CD8-positive, alpha-beta memory T cell (primary cell): ENCODE measurements at places on chromosomes 1 and 21.

- H3K4me3 ChIP-seq = no peak overlapping the region
- no peak overlapping the region for H3K27ac ChIP-seq
- DNase-seq = peak; percentile 31
These were observed 256.6 kb downstream of the ST6GALNAC3 start for GRCh38 chr1:76330991-76331603.

GRCh38 chr1:178684542-178685000 lies 40.5 kb upstream of the RALGPS2 start:
- no peak for DNase-seq
- H3K27me3 ChIP-seq = no peaks in the 10 kb centered on the region
- H3K4me3 ChIP-seq = no peak overlapping the region
- H3K4me1 ChIP-seq = no peaks in the 10 kb centered on the region
- H3K36me3 ChIP-seq = no peaks in the 10 kb centered on the region

DNA sequence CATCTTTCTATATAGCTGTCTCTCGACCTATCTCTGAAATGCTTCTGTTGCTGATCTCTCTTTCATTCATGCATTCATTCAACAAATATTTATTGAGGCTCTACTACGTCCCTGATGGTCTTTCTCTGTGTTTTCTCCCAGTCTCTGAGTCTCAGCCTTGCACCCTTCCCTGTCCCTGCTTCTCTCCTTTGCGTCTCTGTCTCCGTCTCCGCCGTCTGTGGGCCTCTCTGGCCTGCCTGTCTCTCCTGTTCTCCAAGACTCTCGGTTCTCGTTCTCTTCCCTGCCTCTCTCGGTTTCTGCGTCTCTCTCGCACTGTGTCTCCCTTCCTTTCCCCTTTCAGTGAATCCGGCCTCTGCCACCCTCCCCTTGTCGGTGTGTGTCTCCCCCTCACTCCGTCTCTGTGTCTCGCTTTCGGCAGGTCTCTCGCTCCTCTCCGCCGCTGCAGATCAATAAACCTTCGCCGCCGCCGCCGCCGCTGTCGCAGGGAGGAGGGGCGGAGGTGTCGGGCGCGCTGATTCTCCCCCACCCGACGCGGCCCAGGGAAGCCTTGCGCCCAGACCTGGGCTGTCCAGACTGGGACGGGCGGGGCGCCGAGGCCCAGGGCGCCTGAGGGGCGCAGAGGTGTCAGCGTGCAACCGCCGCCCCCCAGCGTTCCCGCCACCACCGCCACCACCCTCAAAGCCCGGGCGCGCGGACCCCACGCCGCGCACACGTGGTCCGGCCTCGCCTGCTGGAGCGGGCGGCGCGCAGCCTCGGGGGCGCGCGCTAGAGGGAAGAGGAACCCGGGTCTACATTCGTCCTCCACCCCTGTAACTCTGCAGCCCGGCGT lies 3.0 kb downstream of the EFNA3 start:
- DNase-seq = no peak
- peaks cover 74% of the 10 kb centered on the region for H3K4me1 ChIP-seq
- peak overlapping the region; percentile 34 for H3K4me3 ChIP-seq
- no peaks in the 10 kb centered on the region for H3K36me3 ChIP-seq
- peaks cover 43% of the 10 kb centered on the region for H3K27me3 ChIP-seq

GRCh38 chr1:26350701-26351589 lies 3.0 kb downstream of the CRYBG2 start:
- no peaks in the 10 kb centered on the region for H3K36me3 ChIP-seq
- no peaks in the 10 kb centered on the region for H3K27me3 ChIP-seq
- no peak overlapping the region for H3K4me3 ChIP-seq
- DNase-seq = no peak

DNA sequence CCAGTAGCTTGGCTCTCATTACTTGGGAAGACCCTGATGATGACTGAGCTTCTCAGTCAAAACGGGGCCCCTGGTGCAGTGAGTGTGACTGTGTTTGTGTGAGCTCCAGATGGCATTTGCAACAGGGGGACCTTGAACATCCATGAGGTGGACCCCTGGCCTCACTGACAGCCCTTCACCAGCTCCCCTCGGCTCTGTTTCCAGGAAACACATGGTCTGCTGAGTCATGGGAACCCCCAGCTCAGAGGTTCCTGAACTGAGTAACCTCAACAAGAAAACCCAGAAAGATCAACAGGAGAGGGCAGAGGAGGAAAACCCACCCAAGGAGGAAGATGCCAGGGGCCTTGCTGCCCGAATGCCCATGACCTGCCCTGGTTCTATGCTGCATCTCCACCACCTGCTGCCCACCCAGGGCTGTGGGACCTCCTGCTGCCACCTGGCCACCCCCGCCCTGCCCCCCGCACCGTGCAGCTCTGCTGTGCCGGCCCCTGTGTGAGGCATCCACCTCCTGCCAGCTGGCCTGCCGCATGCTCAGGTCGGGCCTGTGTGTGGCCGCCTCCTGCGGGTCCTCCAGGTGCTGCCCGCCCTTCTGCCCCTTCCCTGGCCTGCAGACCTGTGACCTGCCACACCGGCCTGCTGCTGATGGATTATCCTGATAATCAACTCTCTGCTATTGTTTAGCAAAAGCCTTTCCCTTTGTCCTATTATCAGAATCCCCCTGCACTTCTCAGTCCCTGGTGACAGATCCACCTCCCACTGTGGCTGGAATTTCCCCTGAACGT lies 4.2 kb upstream of the KRTAP12-1 start:
- no peak overlapping the region for H3K27ac ChIP-seq
- no peaks in the 10 kb centered on the region for H3K4me1 ChIP-seq
- no peak for DNase-seq
- no peaks in the 10 kb centered on the region for H3K27me3 ChIP-seq
- no peak overlapping the region for H3K4me3 ChIP-seq

GRCh38 chr1:232463225-232463624 lies 166.7 kb downstream of the SIPA1L2 start:
- no peak for DNase-seq
- H3K4me1 ChIP-seq = peaks cover 2% of the 10 kb centered on the region
- no peak overlapping the region for H3K4me3 ChIP-seq

GRCh38 chr1:219924342-219924741 lies 4.0 kb downstream of the SLC30A10 start:
- no peak overlapping the region for H3K27ac ChIP-seq
- H3K4me1 ChIP-seq = no peaks in the 10 kb centered on the region
- no peaks in the 10 kb centered on the region for H3K27me3 ChIP-seq

DNA sequence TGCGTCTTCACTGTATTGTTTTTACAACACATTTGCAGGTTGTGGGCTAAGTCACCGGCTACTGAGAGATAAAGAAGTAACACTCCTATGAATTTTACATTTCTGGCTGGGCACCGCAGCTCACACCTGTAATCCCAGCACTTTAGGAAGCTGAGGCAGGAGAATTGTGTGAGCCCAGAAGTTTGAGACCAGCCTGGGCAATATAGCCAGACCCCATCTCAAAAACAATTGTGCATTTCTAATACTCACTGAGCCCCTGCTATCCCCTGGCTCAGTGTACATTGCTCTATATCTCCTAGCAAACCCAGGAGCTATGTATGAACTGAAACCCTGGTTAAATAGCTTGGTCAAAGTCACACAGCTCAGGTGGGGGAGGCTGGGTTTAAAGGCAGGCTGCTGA lies 108.7 kb downstream of the ZNF281 start:
- DNase-seq = no peak
- no peak overlapping the region for H3K27ac ChIP-seq
- H3K4me3 ChIP-seq = peak overlapping the region; percentile 69
- no peaks in the 10 kb centered on the region for H3K27me3 ChIP-seq
- H3K36me3 ChIP-seq = no peaks in the 10 kb centered on the region

GRCh38 chr21:16069178-16070112 lies 339.7 kb downstream of the USP25 start:
- no peaks in the 10 kb centered on the region for H3K4me1 ChIP-seq
- H3K27me3 ChIP-seq = no peaks in the 10 kb centered on the region
- H3K4me3 ChIP-seq = no peak overlapping the region
- DNase-seq = no peak

DNA sequence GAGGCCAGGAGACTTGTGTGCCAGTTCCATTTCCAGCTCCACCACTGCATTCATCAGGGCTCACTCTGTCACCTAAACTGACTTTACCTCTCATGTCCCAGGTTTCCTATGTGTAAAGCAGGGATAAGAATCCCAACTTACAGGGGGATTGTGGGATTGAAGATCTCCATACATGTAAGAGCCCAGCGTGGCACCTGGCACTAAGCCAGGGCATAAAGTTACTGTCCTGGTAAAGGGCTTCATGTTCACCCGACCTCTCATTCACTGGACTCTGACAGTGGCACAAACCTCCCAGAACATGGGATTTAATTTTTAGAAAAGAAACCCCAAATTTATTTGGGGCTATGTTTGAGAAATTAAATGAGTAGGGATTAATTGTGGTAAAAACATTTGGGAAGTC lies 8.9 kb upstream of the IGFN1 start:
- H3K27me3 ChIP-seq = no peaks in the 10 kb centered on the region
- no peaks in the 10 kb centered on the region for H3K4me1 ChIP-seq
- H3K27ac ChIP-seq = no peak overlapping the region
- no peak for DNase-seq
- no peaks in the 10 kb centered on the region for H3K36me3 ChIP-seq
- H3K4me3 ChIP-seq = no peak overlapping the region

DNA sequence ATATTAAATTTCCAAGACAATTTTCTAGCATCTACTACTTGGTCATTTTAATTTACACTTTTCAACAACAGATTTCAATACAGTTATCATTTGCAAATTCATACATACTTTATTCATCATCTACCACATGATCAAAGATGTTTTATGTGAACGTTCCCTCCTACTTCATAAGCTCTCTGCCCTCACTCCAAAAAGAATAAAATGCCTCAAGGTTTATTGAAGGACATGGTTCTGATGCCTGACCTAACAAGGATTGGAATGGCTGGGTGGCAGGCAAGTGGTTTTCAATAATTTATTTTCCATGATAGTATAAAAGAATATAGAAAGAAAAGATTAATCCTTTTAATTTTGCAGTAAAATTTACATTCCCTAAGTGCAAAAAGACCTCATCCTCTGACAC lies 5.4 kb downstream of the CDKN2C start:
- no peak overlapping the region for H3K27ac ChIP-seq
- H3K36me3 ChIP-seq = no peaks in the 10 kb centered on the region
- H3K4me1 ChIP-seq = peaks cover 22% of the 10 kb centered on the region
- DNase-seq = no peak

DNA sequence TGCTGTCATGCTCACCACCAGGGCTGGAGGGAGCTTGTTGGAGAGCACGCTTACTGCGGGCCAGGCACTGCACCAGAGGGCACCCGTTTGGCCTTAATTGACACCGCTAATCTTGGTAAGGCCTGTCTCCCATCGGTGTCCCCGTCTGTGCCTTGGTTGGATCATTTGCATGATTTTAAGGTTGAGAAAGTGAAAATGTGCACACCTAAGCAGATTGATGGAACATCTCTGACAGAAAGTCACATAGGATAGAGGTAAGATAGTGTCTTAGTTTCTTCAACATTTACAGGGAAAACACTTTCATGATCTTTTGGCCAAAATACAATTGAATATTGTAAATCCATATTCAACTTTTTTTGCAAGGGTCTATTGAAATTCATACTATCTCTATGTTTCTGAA lies 255.5 kb downstream of the KCNJ6 start:
- H3K27ac ChIP-seq = no peak overlapping the region
- no peak for DNase-seq
- no peaks in the 10 kb centered on the region for H3K36me3 ChIP-seq
- H3K4me1 ChIP-seq = no peaks in the 10 kb centered on the region
- H3K27me3 ChIP-seq = no peaks in the 10 kb centered on the region

- no peaks in the 10 kb centered on the region for H3K27me3 ChIP-seq
- H3K36me3 ChIP-seq = no peaks in the 10 kb centered on the region
- peaks cover 11% of the 10 kb centered on the region for H3K4me1 ChIP-seq
- DNase-seq = no peak
- no peak overlapping the region for H3K27ac ChIP-seq
These were observed 30.5 kb downstream of the KRTAP10-1 start for GRCh38 chr21:44509539-44509938.

DNA sequence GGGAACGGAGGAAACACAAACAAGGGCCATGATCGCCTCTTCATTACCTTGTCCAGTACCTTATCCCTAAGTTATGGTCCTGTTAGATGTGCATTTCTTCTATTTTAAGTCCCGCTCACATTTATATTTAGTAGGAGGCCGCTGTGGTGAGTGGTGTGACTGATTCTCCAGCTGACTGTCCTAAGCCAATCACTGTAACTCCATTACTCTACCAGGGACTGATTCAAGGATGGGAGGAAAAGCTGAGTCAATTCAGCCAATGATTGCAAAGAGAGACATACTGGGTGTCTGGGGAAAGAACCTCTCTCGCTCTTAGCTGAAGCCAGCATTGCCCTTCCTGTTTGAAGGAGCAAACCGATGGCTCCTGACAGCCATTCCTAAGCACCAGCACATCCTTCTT lies 59.7 kb downstream of the TGFBR3 start:
- H3K4me1 ChIP-seq = peaks cover 21% of the 10 kb centered on the region
- H3K36me3 ChIP-seq = no peaks in the 10 kb centered on the region
- no peaks in the 10 kb centered on the region for H3K27me3 ChIP-seq
- no peak overlapping the region for H3K4me3 ChIP-seq
- DNase-seq = no peak

DNA sequence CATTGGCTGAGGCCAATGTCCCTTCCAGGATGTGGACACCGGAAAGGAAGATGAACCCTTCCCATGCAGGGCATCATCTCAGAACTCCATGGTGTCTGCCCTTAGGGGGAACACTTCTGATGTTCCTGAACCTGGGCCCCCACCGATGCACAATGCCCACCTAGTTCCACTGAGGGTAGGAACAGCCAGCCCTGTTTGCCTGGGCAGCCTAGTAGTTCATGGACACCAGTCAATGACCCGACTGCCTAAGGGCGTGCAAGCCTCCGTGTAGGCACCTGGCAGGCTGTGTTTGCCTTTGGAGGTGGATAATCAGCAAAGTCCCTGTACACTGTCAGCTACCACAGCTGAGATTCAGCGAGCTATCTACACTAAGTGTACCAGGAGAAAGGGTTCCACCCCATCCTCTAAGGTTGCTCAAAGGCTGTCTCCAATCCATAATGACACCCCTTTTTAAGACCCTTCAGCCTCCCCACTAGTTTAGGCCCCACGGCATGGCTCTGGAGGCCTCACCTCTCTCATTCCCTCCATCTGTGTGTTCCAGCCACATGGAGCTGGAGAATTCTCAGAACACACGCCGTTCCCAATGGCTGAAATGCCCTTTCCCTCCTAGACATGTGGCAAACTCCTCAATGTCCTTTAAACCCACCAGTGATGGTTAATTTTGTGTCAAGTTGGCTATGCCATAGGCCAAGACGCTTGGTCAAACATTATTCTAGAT lies 124.8 kb upstream of the EDN2 start:
- no peaks in the 10 kb centered on the region for H3K4me1 ChIP-seq
- no peaks in the 10 kb centered on the region for H3K27me3 ChIP-seq
- H3K36me3 ChIP-seq = no peaks in the 10 kb centered on the region

DNA sequence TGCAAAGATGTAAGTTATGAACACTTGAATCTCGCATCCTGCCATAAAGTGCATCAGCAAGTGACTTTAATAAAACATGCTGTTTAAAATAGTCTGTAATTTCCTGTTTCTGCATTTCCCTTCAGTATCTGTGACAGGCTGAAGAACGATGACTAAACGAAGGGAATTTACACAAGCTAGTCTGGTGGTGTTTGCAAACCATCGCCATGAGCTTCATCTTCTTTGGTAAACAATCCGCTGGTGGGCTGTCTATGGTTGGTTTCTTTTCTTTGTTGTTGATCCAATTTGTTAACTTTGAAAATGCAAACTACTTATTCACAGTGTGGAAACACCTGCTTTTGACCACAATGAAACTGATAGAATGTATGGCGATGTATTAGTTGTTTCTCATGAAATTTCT lies 13.9 kb downstream of the SERTAD4 start:
- no peak overlapping the region for H3K27ac ChIP-seq
- no peaks in the 10 kb centered on the region for H3K36me3 ChIP-seq
- H3K27me3 ChIP-seq = peaks cover 3% of the 10 kb centered on the region
- no peak for DNase-seq
- H3K4me1 ChIP-seq = no peaks in the 10 kb centered on the region
